ENCODE measurements at places on chromosomes 3 and 15. TPM values are rescaled to one million over a fixed set of nuclear protein-coding genes. Genes with fewer than 3 reads are reported as not detected.

DNA sequence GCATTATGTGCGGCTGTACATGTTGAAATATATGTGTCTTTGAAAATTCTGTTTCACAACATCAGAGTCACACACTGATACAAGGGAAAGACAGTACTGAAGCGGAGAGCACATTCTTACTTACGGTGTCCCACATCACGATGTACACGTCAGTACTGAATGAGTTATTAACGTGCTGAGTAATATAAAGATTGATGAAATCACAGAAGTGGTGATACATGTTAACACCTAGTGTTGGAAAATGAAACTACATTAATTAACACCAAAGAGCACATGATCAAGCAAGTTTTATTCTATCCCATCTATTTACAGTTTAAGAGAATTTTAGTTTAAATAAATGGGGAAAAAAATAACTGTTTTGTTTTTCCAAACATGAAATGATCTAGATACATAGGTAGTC is 15.6 kb downstream of the EOGT start:
- no peak for DNase-seq

The NGRN gene
- total RNA-seq, result 72.4 TPM

DNA sequence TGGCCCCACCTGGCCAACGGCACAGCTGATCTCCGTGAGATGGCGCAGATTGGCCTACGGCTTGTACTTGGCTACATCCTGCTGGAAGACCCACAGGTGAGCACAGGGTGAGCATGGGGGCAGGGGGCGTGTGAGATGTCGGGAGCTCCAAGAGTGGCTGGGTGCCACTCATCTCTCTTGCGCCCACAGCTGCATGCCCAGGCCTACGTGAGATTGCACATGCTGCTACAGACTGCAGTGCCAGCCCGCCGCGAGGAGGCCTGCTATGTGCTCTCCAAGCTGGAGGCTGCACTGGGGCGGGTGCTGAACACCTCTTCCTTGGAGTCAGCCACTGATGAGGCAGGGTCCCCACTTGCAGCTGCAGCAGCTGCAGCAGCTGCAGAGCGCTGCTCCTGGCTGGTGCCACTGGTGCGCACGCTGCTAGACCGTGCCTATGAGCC is 22.3 kb downstream of the NBEAL2 start:
- no peak for DNase-seq

DNA sequence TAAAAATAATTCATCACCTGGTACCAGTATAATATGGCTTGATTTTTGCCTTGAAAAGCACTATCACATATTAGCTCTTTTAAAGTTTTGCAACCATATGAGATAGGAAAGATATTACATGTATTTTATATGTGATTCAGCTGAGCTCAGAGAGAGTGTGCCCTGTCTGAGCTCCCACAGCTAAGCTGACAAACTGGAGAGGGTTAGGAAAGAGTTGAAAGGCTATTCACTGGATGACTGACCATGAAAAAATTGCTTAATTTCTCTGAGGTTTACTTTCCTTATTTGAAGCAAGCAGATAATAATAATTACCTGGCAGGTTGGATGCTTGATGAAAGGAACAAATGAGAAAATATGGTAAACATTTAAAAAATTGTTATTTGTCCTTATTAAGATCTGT is 97.4 kb upstream of the CCDC80 start:
- no peak for DNase-seq

- DNase-seq, result peak; percentile 18
Observed at GRCh38 chr3:107794664-107795443, 272.1 kb downstream of the BBX start.
